ENCODE measurements at places on chromosomes 2 and 18. TPM values are rescaled to one million over a fixed set of nuclear protein-coding genes. Genes with fewer than 3 reads are reported as not detected.

The MAL gene
- polyA plus RNA-seq, result 284 TPM

The DPYSL5 gene
- not detected for polyA plus RNA-seq

The FRZB gene
- not detected for polyA plus RNA-seq

The CBLN2 gene
- polyA plus RNA-seq, result not detected

The CCDC138 gene
- polyA plus RNA-seq, result 7.5 TPM

The TOGARAM2 gene
- polyA plus RNA-seq, result 1.9 TPM

The OTX1 gene
- polyA plus RNA-seq, result not detected

The SOX11 gene
- polyA plus RNA-seq, result not detected

The GAREM2 gene
- 0.74 TPM for polyA plus RNA-seq

The THUMPD2 gene
- 7.4 TPM for polyA plus RNA-seq

The XDH gene
- not detected for polyA plus RNA-seq

The SDC1 gene
- not detected for polyA plus RNA-seq

The GRHL1 gene
- not detected for polyA plus RNA-seq

DNA sequence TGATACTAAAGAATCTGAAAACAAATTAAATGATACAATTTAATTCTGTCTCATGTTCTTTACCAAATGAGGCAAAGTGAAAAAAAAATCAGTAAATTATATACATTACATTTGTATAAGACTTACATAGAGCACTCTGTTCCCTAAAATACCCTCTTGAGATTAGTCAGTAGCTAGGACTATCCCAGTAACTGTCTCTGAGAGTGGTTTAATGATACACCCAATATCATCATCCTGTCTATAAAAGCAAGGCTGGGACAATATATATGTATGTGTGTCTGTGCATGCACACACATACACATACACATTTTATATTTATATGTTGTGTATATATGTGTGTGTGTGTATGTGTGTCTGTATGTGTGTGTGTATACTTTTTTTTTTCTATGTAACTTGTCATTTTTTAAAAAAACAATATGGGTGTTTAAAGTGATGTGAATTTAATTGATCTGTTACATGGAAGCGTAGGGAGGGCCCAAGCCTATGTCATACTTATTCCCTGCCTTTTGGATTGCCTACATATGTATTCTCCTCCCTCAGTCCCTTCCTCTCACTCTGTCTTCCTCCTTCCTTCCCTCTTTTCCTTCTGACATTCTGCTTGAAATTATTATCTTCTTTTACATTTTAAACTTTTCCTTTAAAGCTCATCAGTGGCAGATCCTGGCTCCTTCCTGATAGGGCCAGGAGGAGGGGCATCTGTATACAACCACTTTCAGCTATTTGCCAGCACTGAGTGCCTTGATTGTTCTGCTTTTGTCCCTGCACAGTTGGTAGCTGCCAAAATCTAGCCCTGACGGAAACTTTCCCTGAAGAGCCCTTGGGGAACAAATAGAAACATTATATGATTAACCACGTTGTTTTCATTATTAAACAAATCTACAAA is 6.8 kb downstream of the ASXL3 start:
- DNase-seq, result no peak

- no peak for DNase-seq
Observed at GRCh38 chr2:39252888-39253518, 9.2 kb upstream of the CDKL4 start.

DNA sequence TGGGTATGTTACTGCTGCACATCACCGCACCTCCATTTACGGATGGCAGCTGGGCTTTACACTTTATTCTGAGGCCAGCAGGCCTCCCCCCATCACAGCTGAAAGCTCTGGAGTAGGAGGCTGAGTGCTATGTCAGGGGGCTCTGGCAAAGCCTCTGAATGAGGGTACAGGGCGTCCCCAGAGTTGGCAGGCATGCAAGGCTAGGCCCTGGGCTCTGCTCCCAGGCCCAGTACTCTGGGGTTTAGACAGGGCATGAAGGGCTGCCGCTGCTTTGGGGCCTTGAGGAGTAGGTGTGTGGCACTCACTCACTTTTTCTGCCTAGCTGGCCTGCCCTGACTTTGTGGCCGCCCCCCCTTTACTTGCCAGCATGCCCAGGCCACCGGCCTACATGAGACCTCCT is 90.8 kb downstream of the WDSUB1 start:
- no peak for DNase-seq

GRCh38 chr2:105757433-105757832 is 12.7 kb downstream of the NCK2 start:
- DNase-seq, result no peak

DNA sequence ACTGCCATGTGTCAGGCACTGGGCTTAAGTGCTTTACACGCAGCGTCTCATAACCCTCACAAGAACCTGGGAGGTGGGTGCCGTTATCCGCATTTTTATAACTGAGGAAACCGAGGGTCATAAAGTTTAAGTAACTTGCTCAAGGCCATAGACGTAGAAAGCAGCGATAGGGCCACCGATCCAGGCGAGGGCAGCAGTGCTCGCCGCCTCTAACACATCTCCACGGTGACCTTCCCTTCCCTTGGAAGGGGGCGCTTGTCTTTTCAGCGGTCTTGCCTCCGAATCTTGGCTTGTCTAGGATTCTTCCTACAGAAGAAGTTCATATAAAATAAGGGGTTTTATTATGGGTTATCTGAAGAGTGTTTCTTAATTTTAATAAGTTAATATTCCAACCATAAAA is 186.6 kb downstream of the GBX2 start:
- DNase-seq, result no peak

- no peak for DNase-seq
Observed at GRCh38 chr2:14975381-14975780, 342.9 kb downstream of the LRATD1 start.

DNA sequence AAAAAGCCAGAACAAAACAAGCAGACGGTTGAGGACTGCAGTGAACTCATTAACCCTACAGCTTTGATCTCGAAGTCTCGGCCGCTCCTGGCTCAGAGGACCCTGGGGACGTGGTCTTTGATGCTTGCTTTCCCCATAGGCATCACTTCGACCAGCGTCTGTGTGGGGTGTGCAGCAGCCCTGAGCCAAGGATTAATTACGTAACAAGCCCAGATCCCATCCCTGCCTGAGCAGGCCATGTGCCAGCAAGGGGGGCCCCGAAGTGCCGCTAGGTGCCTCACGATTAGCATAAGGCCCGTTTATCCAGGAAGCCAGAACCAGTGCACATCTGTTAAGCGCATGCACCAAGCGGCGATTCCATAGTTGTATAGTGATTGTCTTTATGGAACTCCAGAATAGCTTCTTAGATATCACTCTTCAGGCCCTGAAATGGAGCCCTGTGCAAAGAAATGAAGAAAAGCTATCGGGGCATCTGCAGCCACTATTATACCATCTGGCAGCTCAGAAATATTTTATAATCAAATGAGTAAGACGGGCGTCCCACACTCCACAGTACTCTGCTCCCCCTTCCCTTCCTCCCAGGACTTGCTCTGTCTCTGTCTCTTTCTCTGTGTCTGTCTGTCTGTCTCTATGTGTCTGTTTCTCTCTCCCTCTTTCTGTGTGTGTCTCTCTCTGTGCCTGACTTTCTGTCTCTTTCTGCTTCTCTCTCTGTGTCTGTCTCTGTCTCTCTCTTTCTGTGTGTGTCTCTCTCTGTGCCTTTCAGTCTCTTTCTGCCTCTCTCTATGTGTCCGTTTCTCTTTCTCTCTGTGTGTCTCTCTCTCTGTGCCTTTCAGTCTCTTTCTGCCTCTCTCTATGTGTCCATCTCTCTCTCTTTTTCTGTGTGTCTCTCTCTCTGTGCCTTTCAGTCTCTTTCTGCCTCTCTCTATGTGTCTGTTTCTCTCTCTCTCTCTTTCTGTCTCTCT is 41.7 kb downstream of the HPCAL1 start:
- no peak for DNase-seq

All from naive thymus-derived CD8-positive, alpha-beta T cell (primary cell).